ENCODE measurements at places on chromosomes 3 and 15.

DNA sequence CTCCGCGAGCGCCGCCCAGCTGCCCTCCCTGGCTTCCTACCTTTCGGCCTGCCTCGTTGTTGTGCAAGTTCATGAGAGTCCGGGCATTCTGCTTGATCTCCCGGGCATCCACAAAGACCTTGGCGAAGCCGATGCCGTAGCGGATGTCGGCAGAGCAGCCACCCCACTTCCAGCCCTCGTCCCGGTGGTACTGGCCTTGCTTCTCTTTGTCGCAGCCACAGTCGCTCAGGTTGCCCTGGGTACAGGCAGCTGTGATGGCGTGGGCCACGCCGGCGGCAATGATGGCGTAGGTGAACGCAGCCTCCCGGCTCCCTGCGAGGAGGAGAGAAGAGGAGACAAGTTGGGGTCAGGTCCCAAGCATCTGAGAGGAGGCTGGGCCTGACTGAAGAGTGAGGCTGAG lies 25.4 kb downstream of the WNT7A start:
- DNase-seq: no peak

GRCh38 chr3:171548917-171549316 lies 88.7 kb upstream of the TNIK start:
- peak; percentile 9 for DNase-seq

DNA sequence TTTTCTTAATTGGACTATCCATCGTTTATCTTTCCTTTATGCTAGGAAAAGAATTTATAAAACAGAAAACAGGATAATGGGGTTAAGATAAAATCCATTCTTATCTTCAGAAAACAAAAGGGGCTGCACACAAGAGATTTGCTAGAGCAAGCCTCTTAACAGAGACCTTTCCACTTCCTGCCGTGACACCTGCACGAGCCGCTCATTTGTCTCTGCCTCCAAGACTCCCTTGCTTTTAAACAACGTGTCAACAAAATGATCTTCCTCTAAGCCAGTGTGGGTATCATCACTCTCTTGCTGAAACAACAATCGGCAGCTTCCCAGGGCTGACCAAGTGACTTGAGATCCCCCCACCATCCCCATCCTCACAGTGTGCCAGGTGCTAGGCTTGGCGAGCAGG lies 33.1 kb downstream of the GABRB3 start:
- DNase-seq: no peak

GRCh38 chr3:66425032-66425431 lies 75.8 kb downstream of the LRIG1 start:
- no peak for DNase-seq

DNA sequence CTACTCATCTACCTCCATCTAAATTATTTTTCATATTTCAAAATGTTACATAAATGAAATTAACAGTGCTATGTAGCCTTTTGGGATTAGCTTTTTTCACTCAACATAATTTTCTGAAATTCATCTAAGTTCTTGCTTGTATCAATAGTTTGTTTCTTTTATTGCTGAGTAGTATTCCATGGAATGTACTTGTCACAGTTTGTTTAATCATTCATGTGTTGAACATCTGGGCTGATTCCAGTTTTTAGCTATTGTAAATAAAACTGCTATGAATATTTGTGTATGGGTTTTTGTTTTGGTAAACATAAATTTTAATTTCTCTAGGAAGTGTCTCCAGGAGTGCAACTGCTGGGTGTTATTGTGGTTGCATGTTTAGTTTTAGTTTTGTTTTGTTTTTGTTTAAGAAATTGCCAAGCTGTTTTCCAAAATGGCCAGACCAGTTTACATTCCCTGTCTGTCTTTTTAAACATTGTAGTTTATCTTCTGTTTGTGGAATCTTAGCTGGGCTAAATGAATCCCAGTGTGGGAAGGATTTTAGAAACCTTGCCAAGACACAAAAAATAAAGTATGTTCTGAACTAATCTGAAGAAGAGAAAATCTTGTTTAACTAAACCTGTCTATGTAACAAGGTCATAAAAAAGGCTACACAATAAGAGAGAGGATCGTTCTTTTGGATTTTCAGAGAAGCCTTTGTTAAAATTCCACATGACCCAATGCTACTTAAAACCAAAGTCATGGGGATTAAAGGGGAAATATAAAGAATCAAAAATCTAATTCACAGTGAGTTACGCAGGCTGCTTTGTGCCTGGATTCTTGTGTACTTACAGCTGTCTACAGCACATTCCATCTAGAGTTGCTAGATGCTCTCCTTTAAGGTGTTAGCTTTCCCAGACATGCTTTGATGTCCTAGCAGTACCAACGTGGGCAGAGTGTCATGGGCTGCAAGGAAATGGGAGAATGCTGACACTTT lies 129.2 kb upstream of the SUCLG2 start:
- peak; percentile 28 for DNase-seq

- no peak for DNase-seq
Observed at GRCh38 chr3:52983336-52983807, 62.5 kb downstream of the SFMBT1 start.

DNA sequence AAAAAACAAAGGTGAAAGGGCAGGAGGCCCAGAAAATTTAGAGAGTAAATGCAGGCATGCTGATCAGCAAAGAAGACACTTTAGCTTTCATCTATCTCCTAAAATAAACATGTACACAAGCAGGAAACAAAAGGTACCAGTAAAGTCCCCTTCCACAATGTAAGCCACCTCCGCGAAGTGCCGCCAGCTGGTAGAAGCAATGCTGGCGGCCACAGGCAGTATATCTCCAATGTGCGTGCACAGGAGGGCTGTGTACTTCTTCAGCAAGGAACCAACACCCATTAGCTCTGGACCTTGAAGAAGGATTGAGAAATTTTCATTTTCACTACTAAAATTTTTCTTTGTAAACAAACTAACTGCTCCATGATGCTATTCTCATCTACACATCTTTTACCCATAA lies 75.4 kb downstream of the HERC2 start:
- no peak for DNase-seq

- no peak for DNase-seq
Observed at GRCh38 chr3:39169712-39170111, 16.3 kb upstream of the CSRNP1 start.

GRCh38 chr3:157429708-157430107 lies 6.9 kb upstream of the PTX3 start:
- DNase-seq: peak; percentile 50

DNA sequence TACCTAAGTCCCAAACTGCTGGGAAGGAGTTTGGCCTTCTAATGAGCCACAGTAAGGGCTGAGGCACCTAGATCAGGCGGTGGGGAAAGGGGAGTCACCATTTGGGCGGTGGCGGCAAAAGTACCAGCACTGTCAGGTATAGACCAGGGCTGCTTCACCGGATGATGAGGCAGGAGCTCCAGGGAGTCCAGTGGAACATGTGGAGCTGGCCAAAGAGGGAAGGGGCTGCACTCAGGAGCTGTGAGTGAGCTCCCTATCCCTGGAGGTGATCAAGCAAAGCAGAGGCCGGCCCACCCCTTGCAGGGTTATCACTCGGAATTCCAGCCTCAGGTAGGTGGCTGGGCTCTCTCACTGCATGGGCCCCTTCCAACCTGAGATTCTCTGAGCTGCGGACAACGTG lies 108.4 kb downstream of the SEC22A start:
- DNase-seq: no peak

DNA sequence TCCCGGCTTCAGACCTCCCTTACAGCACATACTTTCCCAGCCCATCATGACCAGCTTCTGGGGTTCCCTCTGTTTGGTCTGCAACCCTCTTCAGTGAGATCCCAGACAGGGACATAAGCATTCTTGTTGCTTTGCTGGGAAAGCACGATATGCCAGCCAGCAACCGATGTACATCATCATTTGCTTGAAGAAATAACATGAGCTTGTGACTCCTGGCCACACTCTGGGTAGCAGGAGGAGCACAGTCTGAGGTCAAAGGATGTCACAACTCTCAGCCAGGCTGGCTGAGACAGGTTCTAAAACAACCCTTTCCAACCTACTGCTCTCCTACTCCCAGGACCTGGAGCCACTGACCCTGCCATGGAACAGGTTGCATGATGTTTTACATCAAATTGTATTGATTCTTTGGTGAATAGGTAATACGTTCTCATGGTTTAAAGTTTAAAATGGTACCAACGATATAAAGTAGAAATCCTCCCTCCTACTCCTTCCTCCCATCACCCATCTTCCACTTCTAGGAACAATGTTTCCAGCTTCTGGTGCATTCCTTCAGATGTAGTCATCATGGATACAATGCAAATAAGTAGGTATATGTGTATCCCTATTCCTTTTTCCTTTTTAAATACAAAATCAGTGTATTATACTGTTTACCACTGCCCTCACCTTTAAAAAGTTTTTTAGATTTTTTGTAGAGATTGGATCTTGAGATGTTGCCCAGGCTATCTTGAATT lies 190.3 kb downstream of the OPA1 start:
- peak; percentile 25 for DNase-seq

- no peak for DNase-seq
Observed at GRCh38 chr3:141147657-141148056, 84.0 kb upstream of the PXYLP1 start.
